ENCODE measurements at places on chromosomes 6 and 20.

GRCh38 chr6:20033697-20034407 lies 178.4 kb downstream of the MBOAT1 start:
- DNase-seq = no peak

DNA sequence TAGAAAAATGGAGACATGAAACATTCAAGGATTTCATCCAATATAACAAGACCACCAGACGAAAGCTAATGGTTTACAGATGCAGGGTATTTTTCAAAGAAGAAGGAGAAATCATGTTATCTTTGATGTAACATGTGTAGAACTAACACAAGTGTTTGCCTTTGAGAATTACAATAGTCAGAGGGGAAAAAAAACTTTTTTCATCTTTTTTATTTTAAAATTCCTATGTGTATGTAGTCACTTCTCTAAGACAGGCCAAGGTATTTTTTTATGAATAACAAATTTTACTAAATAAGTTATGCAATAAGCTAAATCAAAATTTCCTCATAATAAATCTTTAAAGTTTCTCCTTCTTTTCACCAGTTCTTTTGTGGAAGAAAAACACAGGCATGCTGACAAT lies 161.4 kb downstream of the PDE7B start:
- DNase-seq = no peak

DNA sequence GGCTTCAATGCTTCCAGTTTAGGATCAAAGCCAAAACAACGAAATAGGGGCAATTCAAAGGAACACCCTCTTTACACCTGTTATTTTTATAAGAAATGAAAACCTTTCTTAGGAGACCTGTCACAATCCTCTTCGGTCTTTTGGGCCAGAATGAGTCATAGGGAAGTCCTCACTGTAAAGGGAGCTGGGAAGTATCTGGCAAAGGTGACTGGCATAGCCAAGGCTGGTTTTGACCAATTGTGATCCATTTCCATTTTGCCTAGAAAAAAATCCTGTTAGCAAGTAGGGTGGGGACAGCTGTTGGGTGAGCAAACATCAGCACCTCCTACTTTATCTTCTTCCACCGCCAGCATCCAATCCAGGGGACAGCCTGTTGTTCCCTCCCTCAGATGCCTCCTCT lies 343.2 kb upstream of the SULF2 start:
- no peak for DNase-seq

DNA sequence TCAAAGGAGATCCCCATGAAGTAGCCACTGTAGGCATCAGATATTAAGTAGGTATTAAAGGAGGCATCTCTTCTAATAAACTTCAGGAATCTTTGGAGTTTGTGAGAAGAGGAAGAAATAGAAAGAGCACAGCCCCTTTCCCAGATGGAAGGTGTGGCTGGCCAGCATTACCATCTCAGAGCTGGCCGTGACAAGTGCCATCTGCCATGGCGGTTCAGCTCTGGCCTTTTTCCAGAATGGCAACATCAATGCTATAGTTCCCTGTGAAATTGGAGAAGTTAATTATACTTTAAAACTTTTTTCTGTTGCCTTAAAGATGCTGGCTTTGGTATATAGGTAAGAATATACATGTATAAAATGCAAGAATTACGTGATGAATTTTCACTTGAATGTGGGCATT lies 51.9 kb upstream of the MCUR1 start:
- DNase-seq = no peak

GRCh38 chr20:44393608-44394451 lies 38.3 kb downstream of the HNF4A start:
- DNase-seq = no peak

- DNase-seq = no peak
These were observed 133.5 kb downstream of the SCML4 start for GRCh38 chr6:107690643-107691061.

GRCh38 chr6:51495610-51496396 lies 591.6 kb downstream of the PKHD1 start:
- no peak for DNase-seq

DNA sequence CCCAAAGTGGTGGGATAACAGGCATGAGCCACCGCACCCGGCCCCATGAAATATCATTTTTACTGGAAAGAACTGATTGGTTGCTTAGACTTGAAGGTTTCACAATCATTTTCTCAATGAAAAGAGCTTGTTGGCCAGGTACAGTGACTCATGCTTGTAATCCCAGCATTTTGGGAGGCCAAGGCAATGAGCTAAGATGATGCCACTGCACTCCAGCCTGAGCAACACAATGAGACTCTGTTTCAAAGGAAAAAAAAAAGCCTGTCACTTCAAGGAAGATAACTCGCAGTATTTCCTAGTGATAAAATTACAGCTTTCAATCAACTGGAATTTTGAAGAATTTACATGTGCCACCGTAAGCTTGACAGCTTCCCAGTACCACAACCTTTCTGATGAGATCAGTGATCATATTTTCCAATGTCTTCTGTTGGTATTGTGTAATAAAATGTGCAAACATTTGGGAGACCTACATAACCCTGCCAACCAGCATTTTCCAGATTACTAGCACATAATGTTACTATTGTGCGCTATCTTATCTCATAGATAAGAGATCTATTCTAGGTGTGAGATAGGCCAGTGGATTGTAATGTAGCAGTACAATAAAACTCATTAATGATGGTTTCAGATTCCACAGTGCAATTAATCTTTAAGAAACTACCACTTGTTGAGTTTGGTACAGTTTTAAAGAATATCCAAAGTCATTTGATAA lies 7.2 kb downstream of the PNLDC1 start:
- no peak for DNase-seq

GRCh38 chr20:19211252-19211651 lies 1.2 kb upstream of the SLC24A3 start:
- DNase-seq = no peak

DNA sequence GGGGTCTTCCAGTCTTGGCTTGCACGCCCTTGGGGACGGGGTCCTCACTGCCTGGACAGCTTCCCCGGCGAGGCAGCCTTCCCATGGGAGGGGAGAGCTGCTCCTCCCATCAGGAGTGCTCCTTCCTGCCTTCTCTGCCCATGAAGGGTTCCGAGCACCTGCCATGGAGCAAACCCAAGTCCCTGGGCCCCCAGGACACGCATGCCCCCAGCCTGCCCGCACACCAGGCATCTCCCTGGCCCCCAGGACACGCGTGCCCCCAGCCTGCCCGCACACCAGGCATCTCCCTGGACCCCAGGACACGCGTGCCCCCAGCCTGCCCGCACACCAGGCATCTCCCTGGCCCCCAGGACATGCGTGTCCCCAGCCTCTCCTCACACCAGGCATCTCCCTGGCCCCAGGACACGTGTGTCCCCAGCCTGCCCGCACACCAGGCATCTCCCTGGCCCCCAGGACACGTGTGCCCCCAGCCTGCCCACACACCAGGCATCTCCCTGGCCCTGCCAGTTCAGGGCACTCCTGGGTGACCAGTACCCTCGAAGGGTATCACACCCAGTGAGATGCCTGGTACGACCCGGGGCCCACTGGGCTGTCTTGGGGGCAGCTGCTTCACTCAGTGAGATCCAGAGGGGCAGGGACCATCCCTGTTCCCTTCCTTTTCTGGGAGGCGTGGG lies 21.7 kb downstream of the COL20A1 start:
- DNase-seq = no peak

DNA sequence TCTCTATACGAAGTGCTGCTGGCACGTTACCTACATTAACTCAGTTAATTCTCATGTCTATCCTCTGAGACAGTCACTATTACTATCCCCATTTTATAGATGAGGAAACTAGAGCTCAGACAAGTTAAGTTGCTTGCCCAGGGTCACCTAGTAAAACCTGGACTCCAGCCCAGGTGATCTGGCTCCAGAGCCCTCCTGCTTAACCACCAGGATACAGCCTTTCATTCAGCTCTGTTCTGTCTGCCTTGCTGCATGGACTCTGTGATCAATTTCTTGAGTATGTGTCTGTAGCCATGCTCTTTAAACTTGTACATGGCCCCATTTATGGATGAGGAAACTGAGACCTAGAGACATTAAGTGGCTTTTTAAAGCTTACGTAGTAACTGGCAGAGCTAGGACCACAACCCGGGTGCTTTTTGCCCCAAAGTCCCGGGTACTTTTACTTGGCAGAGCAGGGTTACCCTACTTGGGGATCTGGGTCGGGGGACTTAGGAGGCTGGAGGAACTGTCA lies 4.7 kb downstream of the CDKN1A start:
- DNase-seq = no peak
